Fibroblast of skin of back (primary cell): ENCODE measurements at places on chromosomes 3 and 15.

DNA sequence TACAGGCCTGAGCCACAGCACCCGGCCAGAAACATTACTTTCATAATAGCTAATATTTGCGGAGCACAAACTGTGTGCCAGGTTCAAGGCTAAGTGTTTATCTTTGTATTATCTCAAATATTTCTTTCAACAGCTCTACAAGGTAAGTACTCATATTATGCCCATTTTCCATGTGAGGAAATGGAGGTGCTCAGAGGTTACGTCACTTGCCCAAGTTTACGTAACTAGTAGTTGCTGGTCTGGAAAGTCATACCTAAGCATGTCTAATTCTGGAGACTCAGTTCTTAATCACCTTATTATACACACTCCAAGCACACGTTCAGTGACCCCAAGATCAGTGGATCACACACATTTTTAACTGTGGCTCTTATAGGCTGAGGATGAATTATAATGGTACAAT lies 177.5 kb downstream of the OXSM start:
- no peak for DNase-seq

DNA sequence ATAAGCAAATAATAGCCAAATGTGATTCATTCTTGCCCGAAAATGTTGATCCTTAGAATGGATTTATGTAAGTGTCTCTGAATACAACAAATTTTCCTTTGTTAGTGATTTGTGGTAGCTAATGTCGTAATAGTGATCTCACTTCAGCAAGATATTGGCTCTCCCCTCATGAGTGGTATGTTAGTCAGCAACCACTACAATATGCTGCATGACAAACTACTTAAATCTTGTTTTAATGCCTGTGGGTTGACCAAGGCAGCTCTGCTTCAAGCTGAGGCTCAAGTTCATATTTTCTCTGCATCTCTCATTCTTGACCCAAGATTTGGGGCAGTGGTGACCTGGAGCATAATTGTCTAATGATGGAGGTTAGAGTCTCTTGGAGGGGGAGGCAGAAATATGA lies 49.8 kb upstream of the GALNT15 start:
- DNase-seq = peak; percentile 95

DNA sequence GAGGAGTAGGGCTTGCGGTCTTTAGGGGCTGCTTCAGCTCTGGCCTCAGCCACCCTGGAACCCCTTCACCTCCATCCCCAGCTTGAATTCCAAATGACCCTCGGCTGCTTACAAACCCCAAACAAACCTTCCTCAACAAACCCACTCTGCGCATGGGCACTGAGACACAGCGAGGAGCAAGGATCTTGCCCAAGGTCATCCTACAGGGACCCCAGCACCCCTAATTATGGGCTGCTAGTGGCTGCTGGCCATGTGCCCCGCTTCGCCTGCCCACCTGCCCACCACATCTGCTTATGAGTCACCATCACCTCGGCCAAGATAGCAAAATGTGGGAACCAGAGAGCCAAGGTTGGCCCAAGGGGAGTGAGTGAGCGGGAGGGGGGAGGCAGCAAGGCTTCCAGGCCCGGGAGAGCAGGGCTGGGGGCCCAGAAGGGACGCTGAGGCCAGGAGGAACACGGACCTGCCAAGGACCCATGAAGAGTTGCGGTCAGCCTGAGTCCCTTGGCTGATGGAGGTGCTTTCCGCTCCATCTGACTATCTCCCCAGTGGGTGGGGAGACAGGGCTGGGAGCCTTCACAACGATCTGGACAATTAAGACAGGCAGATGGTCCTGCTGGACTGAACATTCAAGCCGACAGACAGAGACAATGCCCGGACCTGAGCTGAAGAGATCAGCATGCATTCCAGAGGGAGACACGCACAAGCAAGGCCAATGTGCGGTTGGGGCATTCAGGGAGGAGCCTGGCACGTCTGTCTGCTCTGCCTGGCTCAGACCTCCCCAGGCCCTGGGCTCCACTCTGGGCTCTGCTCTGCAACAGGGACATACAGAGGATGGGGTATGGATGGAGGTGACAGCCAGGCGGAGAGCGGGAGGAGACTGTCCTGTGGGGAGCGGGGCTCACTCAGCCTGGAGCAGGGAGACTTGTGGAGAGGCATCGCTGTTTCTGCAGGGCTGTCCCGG lies 10.8 kb upstream of the GRIP2 start:
- no peak for DNase-seq

DNA sequence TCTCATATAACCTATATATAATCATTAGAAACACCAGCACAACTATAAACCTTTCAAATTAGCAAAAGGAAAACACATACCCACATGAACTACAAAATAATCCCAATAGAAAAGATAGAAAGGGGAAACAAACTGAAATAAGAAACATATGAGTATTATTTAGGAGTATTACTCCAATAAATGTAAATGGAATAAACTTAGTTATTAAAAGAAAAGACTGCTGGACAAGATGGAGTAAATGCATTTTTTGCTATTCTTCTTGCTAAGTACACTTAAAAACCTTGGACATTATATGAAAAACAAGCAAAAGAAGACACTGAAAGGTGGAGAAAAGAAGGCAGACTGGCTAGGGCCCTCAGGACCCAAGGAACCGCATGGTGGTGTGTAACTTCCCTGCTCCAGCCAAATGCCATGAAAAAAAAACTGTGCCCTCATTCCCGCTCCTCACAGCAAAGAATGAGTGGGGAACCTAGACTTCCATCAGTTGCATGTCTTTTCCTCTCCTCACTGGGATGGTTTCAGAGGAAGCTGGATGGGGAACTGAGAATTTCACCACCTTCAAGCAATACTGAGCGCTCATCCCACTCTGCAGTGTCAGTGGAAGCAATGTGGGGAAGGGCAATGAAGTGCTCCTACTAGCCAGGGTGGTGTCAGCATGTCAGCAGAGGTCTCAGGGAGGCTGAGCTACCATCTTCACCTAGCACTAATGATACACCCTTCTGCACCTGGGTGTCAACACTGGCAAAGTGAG lies 43.7 kb upstream of the ADAMTS17 start:
- no peak for DNase-seq
